Mesenteric fat pad (tissue), 1 donor: ENCODE measurements at places on chromosomes 12 and 14. TPM values are rescaled to one million over a fixed set of nuclear protein-coding genes. Genes with fewer than 3 reads are reported as not detected.
A peak's percentile ranks its signal among the peaks of the same experiment; 100 is the strongest.

GRCh38 chr12:114917307-114917706 lies 233.3 kb upstream of the TBX3 start:
- no peak for DNase-seq

Gene RPGRIP1
- total RNA-seq = 0.80 TPM

Gene VTI1B
- 195 TPM for total RNA-seq

DNA sequence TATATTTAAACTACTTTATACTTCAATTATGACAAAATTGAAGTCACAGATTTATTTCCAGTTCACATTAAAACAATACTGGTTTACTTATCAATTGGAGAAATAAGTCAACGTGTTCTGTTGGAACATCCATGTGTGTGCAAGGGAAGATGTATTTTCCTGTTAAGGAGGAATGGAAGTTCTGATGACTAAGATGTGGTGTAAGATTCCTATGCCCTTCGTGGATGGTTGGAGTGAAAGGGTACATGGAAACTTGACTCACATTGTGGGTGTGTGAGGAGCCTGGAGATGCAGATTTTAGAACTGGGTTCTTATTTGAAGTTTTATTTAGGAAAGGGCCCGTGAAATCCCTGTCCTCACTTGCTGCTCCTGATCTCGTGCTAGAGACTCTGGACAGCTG lies 95.3 kb downstream of the CATSPERB start:
- no peak for DNase-seq

Gene RNF212B
- total RNA-seq = not detected

Gene RIN3
- total RNA-seq = 38.0 TPM

- DNase-seq = no peak
These were observed 6.8 kb downstream of the SIX6 start for GRCh38 chr14:60515511-60516289.

DNA sequence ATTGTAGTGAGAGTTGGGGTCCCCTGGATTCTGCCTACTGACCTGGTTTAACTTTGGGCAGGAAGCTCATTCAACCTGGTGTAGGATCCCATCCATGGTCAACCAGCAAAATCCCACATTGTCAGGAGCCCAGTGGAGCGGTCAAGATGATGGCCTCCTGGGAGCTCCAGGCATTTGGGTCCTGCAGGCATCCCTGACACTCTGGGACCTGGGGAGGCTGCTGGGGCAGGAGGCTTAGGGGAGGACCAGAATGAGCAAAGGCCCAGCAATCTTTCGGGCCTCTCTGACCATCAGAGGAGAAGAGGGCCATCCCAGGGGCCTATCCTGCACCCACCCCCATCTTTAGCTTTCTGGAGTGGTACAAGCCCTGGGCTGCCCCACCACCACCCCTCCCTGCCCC lies 104.0 kb downstream of the PRMT8 start:
- peak; percentile 59 for DNase-seq
